Central memory CD8-positive, alpha-beta T cell (primary cell): ENCODE measurements at places on chromosomes 4 and X.

DNA sequence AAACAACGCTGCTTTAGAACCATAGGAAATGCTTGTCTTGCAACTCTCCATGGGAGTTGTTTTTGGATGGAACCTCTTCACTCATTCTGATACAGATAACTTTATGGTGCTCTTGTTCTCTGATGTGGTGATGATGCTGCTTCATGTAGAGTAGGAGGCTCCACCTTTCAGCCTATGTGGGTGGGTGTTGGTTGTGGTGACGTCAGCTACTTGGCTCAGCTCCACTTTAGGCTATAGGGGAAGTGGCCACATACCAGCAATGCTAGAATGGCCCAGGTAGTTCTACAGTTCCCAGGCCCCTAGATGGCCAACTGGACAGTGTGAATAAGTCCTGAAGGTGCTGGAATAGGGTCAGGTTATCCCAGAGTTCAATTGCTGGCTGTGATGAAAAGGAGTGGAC is 192.1 kb downstream of the TBX22 start:
- no peak for DNase-seq

DNA sequence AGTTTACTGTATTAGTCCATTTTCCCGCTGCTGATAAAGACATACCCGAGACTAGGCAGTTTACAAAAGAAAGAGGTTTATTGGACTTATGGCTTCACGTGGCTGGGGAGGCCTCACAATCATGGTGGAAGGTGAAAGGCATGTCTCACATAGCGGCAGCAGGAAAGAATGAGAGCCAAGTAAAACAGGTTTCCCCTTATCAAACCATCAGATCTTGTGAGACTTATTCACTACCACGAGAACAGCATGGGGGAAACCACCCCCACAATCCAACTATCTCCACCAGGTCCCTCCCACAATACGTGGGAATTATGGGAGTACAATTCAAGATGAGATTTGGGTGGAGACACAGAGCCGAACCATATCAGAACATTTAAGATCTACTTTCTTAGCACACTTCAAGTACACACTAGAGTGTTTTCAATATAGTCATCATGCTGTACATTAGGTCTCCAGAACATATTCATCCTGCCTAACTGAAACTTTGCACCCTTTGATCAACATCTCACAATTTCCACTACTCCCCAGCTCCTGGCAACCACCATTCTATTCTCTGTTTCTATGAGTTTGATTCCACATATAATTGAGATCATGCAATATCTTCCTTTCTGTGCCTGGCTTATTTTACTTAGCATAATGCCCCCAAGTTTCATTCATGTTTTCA is 341.0 kb downstream of the ARHGAP24 start:
- no peak for DNase-seq

DNA sequence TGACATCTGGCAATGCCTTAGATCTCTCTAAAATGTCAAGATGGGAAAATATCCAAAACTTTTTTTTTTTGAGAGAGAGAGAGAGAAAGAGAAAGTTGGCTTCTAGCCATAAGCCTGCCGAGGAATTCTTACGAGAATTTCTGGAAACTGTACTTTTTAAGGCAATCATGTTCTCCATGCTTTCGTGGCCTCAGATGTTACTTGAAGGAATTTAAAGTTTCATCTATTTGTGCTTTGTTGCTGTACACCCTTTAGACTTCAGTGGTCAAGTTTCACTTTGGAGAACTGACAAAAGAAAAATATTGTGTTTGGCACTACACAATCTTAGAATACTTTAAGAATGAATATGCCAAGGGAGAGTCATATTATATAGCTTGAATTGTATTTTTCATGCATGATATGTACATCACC is 53.9 kb downstream of the FAT4 start:
- no peak for DNase-seq

DNA sequence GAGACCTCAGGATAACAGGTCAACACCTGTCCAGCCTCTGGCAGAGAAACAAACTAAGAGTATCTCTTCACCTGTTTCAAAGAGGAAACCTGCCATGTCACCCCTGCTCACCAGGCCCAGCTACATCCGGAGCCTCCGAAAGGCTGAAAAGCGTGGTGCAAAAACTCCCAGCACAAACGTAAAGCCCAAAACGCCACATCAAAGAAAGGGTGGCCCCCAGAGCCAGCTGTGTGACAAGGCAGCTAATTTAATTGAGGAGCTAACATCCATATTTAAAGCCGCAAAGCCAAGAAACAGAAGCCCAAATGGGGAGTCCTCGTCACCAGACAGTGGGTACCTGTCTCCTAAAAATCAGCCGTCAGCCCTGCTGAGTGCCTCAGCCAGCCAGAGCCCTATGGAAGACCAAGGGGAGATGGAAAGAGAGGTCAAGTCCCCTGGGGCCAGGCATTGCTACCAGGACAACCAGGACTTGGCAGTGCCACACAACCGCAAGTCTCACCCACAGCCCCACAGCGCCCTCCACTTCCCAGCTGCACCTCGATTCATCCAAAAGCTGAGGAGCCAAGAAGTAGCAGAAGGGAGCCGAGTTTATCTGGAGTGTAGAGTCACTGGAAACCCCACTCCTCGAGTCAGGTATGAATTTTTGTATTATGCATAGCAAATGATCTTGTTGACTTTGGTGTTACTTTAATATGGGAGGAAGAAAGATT is 15.1 kb downstream of the PALLD start:
- peak; percentile 58 for DNase-seq

DNA sequence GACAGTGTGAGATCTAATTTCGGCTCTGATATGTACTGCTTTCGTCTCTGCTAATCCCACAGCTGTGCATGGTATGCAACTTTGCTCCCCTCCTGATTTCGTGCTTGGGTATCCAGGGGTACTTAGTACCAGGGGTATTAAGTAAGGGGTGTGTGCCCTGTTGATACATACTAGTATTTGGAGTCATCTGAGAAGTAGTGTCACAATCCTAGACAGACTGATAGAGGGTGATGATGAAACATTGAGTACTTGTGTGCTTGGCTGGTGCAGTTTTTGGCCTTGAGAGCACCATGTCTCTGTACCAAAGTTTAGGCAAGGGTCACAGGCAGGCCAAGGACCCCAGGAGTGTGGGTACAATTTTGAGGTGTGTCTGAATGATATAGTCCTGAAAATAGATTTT is 10.9 kb downstream of the GPAT3 start:
- DNase-seq = no peak

- no peak for DNase-seq
Observed at GRCh38 chr4:28973587-28974350, 1746.4 kb upstream of the PCDH7 start.

DNA sequence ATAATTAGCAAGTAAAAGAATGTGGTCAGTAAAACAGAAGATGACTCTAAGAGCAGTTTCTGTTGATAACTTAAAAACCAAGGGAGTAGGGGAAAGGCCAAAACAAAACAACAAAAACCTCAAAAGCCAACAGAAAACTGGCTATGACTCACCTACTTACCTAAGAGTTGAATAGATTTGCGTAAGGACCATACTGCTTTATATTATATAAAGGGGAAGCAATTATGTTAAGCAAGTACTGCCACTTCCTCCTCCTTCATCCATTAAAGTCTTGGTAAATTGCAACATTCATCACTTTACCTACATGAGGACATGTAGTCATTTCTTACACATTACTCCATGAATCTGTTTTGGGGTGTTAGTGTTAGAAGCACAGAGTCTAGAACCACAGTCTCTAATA is 85.9 kb upstream of the FAM47A start:
- DNase-seq = no peak

DNA sequence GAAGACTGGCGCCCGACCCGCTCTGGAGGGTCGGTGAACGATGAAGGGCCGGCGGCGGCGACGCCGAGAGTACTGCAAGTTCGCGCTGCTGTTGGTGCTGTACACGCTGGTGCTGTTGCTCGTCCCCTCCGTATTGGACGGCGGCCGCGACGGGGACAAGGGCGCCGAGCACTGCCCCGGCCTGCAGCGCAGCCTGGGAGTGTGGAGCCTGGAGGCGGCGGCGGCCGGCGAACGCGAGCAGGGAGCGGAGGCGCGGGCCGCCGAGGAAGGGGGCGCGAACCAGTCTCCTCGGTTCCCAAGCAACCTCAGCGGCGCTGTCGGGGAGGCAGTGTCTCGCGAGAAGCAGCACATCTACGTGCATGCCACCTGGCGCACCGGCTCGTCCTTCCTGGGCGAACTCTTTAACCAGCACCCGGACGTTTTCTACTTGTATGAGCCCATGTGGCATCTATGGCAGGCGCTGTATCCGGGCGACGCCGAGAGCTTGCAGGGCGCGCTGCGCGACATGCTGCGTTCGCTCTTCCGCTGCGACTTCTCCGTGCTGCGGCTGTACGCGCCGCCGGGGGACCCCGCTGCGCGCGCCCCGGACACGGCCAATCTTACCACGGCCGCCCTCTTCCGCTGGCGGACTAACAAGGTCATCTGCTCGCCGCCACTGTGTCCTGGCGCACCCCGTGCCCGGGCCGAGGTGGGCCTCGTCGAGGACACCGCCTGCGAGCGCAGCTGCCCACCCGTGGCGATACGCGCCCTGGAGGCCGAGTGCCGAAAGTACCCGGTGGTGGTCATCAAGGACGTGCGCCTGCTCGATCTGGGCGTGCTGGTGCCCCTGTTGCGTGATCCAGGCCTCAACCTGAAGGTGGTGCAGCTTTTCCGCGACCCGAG is 568 bp downstream of the CHST7 start:
- peak; percentile 33 for DNase-seq

DNA sequence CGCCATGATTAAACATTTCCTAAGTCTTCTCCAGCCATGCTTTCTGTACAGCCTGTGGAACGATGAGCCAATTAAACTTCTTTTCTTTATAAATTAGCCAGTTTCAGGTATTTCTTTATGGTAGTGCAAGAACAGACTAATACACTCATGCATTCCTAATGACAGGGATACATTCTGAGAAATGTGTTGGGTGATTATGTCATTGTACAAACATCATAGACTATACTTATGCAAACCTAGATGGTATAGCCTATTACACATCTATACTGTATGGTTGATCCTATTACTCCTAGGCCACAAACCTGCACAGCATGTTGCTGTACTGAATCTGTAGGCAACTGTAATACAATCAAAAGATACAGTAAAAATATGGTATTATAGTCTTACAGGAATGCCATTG is 83.1 kb downstream of the ATOH1 start:
- DNase-seq = no peak

DNA sequence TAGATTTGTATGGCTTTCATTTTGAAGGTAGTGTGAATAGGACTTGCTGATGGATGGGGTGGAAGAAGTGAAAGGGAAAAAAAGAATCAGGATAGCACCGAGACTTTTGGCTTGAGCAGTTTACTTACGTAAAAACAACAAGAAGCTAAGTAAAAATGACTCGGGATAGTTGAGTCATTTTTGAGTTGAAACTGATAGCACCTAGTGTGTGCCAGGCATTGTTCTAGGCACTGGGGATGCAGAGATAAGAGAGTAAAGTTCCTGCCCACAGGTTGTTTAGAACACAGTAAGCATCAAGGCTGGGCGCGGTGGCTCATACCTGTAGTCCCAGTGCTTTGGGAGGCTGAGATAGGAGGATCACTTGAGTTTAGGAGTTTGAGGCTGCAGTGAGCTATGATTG is 34.7 kb downstream of the ADD1 start:
- no peak for DNase-seq

- no peak for DNase-seq
Observed at GRCh38 chr4:2948895-2949781, 14.1 kb downstream of the NOP14 start.

GRCh38 chr4:70449220-70449619 is 22.8 kb upstream of the MUC7 start:
- no peak for DNase-seq

DNA sequence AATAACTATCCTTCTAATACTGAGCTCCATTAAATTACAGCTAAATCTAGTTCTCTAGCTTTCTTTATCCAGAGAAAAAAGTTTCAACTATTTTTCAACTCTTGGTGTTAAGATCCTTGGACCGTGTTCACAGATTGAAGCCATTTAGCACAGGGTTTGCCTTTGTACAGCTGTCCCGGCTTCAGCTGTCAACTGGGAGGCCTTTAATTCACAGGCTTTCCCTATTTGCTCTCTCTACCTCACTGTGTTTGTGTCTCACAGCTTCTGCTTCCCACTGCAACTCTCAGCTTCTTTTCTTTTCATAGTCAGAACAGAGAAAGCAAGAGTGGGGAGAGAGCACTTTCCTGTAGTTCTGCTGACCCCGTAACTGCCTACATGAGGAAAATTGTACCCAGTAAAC is 76.9 kb upstream of the SMAD1 start:
- no peak for DNase-seq

GRCh38 chr4:188012426-188012945 is 16.9 kb downstream of the ZFP42 start:
- DNase-seq = no peak

GRCh38 chr4:20445933-20446723 is 194.4 kb downstream of the SLIT2 start:
- no peak for DNase-seq

DNA sequence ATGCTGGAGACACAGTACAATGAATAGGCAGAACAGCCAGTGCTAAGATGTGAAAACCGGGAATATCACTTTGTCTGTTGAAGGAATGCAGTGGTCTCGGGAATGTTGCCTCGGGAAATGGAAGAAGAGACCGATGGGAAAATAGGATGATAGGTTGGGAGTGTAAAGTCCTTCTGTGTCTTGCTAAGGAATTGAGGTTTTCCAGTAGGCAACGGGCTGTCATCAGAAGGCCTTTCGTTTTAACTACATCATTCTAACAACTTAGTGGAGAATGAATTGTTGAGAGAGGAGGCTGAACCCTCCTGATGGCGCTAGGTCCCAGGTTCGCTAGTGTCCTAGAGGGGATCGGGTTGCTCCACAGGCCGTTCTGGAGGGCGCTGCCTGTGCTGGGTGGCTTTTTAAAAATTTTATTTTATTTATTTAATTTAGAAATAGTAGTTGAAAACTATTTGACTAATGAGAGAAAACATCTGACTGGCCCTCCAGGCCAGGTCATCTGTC is 730 bp downstream of the VBP1 start:
- no peak for DNase-seq

DNA sequence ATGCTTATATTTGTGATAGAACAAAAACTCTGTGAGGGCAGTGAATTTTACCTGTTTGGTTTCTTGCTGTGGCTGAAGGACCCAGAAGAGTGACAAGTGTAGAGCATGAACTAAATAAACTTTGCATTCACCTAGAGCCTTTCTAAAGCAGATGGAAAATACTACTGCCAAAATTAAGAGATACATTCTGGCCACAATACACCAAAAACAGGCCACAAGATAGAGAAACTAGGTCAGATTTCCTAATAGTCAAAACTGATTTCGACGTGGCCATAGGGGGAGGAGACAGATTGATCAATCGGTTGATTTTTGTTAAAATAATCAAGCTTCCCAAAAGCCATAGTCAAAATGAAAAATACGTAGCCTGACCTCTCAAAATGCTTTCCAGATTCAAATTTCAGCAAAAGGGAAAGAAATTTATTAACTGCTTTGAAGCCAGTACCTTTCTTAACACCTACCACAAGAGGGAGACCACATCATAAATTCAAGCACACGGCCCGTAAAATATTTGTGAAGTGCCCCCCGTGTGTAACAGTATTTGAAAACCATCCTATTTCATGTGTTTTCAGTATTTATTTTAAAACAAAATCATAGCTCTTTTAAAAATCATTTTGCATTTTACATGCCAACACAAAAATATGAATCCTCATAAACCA is 132.4 kb downstream of the CORIN start:
- no peak for DNase-seq

- peak; percentile 14 for DNase-seq
Observed at GRCh38 chrX:65528705-65529340, 5.8 kb downstream of the LAS1L start.

- DNase-seq = no peak
Observed at GRCh38 chr4:128768373-128768996, 41.0 kb upstream of the JADE1 start.
